ENCODE measurements at places on chromosomes 5 and 9. TPM values are rescaled to one million over a fixed set of nuclear protein-coding genes. Genes with fewer than 3 reads are reported as not detected.

GRCh38 chr9:105858877-105859276 is 164.5 kb downstream of the TMEM38B start:
- no peak for DNase-seq
- peaks cover 4% of the 10 kb centered on the region for H3K27me3 ChIP-seq

GRCh38 chr5:111694133-111694532 is 62.9 kb downstream of the NREP start:
- H3K27me3 ChIP-seq: no peaks in the 10 kb centered on the region
- H3K4me1 ChIP-seq: peaks cover 31% of the 10 kb centered on the region
- peak; percentile 76 for DNase-seq
- H3K4me3 ChIP-seq: no peak overlapping the region

- peaks cover 28% of the 10 kb centered on the region for H3K4me1 ChIP-seq
- H3K27ac ChIP-seq: peak overlapping the region; percentile 76
- H3K27me3 ChIP-seq: peaks cover 4% of the 10 kb centered on the region
- DNase-seq: no peak
These were observed 90.2 kb upstream of the CACNA1B start for GRCh38 chr9:137787381-137787780.

GRCh38 chr5:43750809-43751208 is 147.8 kb downstream of the NNT start:
- no peak overlapping the region for H3K4me3 ChIP-seq
- H3K4me1 ChIP-seq: no peaks in the 10 kb centered on the region
- DNase-seq: no peak
- H3K27ac ChIP-seq: no peak overlapping the region
- peaks cover 2% of the 10 kb centered on the region for H3K27me3 ChIP-seq

GRCh38 chr9:81798606-81799005 is 109.3 kb upstream of the TLE1 start:
- H3K27me3 ChIP-seq: no peaks in the 10 kb centered on the region
- peaks cover 30% of the 10 kb centered on the region for H3K4me1 ChIP-seq
- no peak for DNase-seq
- H3K36me3 ChIP-seq: no peaks in the 10 kb centered on the region
- H3K4me3 ChIP-seq: no peak overlapping the region
- H3K27ac ChIP-seq: no peak overlapping the region

DNA sequence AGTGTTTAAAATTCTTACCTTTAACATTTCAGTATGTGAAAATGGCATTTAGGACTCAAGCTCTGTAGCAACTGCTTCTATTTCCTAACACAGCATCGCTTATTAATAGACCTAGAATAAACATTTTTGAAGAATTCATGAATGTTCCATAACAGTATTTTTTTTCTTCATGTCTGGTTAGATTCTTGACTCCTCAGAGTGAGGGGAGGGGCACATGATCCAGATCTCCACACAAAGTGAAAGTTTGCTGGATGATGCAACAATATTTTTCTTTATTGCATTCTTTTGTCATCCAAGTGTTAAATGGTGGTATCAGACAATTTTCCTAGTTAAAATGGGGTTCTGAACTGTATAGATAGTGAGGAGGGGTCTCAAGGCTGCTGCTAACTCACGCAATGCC is 130.8 kb upstream of the MAN2A1 start:
- H3K27ac ChIP-seq: no peak overlapping the region
- H3K4me3 ChIP-seq: no peak overlapping the region
- H3K4me1 ChIP-seq: no peaks in the 10 kb centered on the region
- H3K27me3 ChIP-seq: no peaks in the 10 kb centered on the region
- no peak for DNase-seq

- H3K27ac ChIP-seq: no peak overlapping the region
- H3K4me1 ChIP-seq: no peaks in the 10 kb centered on the region
- peaks cover 31% of the 10 kb centered on the region for H3K27me3 ChIP-seq
- H3K36me3 ChIP-seq: no peaks in the 10 kb centered on the region
- DNase-seq: no peak
These were observed 596 bp downstream of the ENTREP1 start for GRCh38 chr9:69325409-69326212.

DNA sequence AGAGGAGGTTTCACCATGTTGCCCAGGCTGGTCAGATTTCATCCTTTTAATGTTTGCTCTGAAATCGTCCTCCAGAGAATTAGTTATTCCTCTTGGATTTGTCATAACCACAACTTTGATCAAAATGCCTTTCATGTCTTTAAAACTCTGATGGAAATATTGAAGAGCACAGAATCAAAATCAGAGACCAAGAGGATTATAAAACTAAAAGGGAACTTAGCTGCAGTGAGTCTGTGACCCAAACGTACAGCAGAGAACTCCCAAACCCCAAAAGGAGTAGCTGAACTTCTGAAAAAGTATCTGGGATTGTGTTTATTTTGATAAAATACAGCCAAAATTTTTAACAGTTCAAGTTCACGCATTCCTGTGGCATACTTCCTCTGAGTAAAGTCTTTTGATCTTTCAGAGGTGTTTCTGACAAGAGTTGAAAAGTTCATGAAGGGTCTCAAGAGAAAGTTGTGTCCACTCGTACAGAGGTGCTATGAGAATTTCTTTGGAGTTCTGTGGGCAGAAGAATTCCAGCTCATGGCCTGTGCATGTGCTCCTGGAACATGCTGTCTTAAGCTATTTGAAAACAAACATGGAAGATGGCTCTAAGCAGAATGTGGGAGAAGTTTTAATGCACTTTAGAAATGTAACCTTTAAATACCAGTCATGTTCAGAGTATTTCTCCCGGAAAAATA is 124.0 kb downstream of the ESM1 start:
- peaks cover 27% of the 10 kb centered on the region for H3K36me3 ChIP-seq
- peak overlapping the region; percentile 36 for H3K4me3 ChIP-seq
- H3K27ac ChIP-seq: peak overlapping the region; percentile 32
- peaks cover 26% of the 10 kb centered on the region for H3K4me1 ChIP-seq
- H3K27me3 ChIP-seq: peaks cover 1% of the 10 kb centered on the region

DNA sequence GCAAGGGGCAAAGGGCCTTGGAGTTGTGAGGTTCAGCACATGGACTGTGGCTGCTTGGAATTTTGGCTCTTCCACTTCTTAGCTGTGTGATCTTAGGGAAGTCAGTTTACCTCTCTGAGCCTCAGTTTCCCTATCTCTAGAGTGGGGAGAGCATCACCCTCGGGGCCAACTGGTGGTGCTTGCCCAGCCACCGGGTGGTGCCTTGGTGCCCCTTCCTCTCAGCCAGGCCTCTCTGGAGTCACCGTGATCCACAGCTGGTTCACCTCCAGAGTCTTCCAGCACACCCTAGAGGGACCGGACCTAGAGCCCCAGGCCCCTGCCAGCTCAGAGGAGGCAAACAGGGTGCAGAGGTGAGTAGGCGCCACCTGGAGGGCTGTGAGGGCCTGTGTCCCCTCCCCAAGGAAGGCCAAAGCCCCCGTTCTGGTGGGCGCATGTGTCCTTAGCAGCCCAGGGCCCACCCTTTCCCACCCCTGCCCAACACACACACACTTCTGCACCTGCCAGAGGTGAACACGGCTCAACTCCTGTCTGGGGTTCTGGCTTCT is 7.7 kb downstream of the ADGRD2 start:
- no peak for DNase-seq
- peaks cover 4% of the 10 kb centered on the region for H3K36me3 ChIP-seq
- H3K27me3 ChIP-seq: peaks cover 22% of the 10 kb centered on the region
- H3K4me1 ChIP-seq: no peaks in the 10 kb centered on the region

- H3K27me3 ChIP-seq: no peaks in the 10 kb centered on the region
- peak; percentile 10 for DNase-seq
- peak overlapping the region; percentile 84 for H3K27ac ChIP-seq
- peaks cover 78% of the 10 kb centered on the region for H3K4me1 ChIP-seq
These were observed 50.8 kb downstream of the ITGA1 start for GRCh38 chr5:52838326-52839015.

- H3K27me3 ChIP-seq: no peaks in the 10 kb centered on the region
- no peaks in the 10 kb centered on the region for H3K36me3 ChIP-seq
- no peak overlapping the region for H3K27ac ChIP-seq
- no peak overlapping the region for H3K4me3 ChIP-seq
These were observed 829.6 kb downstream of the TLR4 start for GRCh38 chr9:118533850-118534249.

DNA sequence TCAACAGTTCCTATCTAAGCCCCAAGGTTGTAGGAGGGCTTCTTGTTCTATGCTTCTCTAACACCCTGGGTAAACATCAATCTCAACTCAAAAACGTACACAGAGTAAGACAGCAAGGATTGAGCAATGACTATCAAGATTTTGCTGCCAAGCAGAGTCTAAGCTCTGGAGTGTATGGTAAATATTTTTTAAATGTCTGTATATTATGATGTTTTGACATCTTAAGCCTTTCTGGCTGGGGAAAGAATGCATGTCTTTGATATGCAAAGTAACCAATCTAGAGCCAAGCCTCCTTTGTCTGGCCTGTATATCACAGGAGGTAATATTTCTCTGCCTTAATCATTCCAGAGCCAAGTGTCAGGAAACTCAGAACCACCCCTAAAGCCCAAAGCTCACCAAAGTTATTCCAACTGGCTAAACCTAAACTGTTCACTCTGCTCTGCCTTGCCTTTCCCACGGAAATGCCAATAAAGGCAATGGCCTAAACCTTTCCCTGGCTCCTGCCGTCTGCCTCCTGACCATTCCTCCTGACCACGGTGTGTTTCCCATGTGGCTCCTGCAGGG is 45.2 kb downstream of the YIPF5 start:
- peaks cover 51% of the 10 kb centered on the region for H3K4me1 ChIP-seq
- no peaks in the 10 kb centered on the region for H3K27me3 ChIP-seq
- DNase-seq: peak; percentile 22
- peaks cover 3% of the 10 kb centered on the region for H3K36me3 ChIP-seq

GRCh38 chr9:69001921-69002320 is 12.0 kb downstream of the PRKACG start:
- no peak overlapping the region for H3K4me3 ChIP-seq
- H3K4me1 ChIP-seq: no peaks in the 10 kb centered on the region
- H3K27ac ChIP-seq: no peak overlapping the region

GRCh38 chr5:150419630-150420270 is 7.0 kb upstream of the CD74 start:
- H3K36me3 ChIP-seq: no peaks in the 10 kb centered on the region
- DNase-seq: no peak
- no peak overlapping the region for H3K4me3 ChIP-seq

DNA sequence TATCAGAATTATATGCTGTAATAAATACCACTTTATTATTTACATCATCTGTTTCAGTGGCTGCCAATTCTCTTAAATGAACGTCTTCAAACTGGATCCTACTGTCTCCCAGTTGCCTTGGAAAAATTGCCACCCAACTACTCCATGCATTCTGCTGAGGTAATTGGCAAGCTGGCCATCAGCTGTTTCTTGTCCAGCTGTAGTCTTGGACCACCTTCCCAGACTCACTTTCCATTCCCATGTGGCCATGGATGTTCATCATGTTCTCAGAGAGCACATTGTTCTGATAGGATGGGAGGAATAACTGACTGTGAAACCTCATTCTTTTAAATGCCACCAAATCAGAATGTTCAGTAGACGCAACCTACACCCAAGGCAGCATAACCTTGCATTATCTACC is 157.5 kb downstream of the DOCK8 start:
- DNase-seq: no peak
- H3K36me3 ChIP-seq: no peaks in the 10 kb centered on the region
- no peaks in the 10 kb centered on the region for H3K4me1 ChIP-seq
- peaks cover 4% of the 10 kb centered on the region for H3K27me3 ChIP-seq
- no peak overlapping the region for H3K27ac ChIP-seq

- H3K27me3 ChIP-seq: peaks cover 4% of the 10 kb centered on the region
- DNase-seq: no peak
- H3K27ac ChIP-seq: no peak overlapping the region
- H3K36me3 ChIP-seq: no peaks in the 10 kb centered on the region
- no peaks in the 10 kb centered on the region for H3K4me1 ChIP-seq
These were observed 52.5 kb upstream of the ZNF608 start for GRCh38 chr5:124798890-124799289.

DNA sequence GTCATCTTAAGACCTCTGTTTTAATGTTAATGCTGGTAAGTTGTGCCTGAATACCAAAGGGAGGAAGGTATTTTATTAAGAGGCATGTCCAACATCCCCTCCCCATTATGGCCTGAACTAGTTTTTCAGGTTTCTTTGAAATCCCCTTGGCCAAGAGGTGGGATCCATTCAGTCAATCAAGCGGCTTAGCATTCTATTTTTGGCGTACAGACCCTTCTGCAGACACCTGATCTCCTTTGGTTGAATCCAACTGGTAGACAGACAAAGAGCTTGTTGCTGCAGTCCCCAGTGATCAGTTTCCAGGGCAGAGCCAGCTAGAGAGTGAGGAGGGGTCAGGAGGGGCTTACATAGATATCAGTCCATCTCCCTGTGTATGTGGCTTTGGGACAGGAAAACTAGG is 7.9 kb upstream of the KCNMB1 start:
- H3K27ac ChIP-seq: no peak overlapping the region
- H3K4me1 ChIP-seq: no peaks in the 10 kb centered on the region
- H3K36me3 ChIP-seq: no peaks in the 10 kb centered on the region
- peaks cover 2% of the 10 kb centered on the region for H3K27me3 ChIP-seq
- no peak overlapping the region for H3K4me3 ChIP-seq

DNA sequence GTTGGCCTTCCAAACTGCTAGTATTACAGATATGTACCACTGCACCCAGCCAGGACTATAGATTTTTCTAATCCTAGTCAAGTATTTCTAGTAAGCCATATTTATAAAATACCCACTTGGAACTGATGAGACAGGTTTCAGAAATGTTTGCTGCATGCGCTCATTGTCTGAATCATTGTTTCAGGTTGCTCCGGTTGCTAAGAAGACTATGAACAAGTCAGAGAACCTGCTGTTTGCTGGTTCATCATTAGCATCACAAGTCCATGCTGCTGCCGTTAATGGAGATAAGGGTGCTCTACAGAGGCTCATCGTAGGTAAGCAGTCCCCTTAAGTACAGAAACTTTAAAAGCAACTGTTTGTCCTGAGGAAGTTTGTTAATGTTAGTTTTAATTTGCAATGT is 5.3 kb downstream of the INVS start:
- peak overlapping the region; percentile 82 for H3K27ac ChIP-seq
- DNase-seq: peak; percentile 68
- H3K4me1 ChIP-seq: peaks cover 24% of the 10 kb centered on the region
- H3K27me3 ChIP-seq: no peaks in the 10 kb centered on the region
- no peaks in the 10 kb centered on the region for H3K36me3 ChIP-seq

DNA sequence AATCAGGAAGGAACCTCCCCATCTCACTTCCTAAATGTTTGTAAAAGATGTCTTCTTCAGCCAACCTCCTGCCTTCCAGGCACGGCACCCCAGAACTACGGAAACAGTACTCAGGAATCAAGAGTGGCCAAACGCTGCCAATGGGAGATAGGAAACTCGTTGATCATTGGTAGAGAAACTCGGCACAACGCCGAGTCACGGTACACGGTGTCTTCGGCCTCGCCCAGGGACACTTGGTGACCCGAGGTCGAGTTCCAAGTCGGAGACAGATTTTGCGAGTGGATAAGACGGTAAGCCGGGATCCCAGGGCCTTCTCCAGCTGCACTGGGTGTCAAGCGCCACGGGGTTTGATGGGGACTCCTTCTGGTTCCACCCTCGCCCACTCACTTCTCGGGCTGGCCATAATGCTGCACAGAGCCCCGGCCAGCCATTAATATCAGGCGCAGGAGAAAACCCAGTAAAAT is 343 bp downstream of the KIAA0825 start:
- H3K4me1 ChIP-seq: peaks cover 44% of the 10 kb centered on the region
- DNase-seq: peak; percentile 74
- H3K27me3 ChIP-seq: no peaks in the 10 kb centered on the region
- H3K36me3 ChIP-seq: no peaks in the 10 kb centered on the region
- peak overlapping the region; percentile 93 for H3K4me3 ChIP-seq

- H3K27me3 ChIP-seq: peaks cover 1% of the 10 kb centered on the region
- no peak overlapping the region for H3K4me3 ChIP-seq
- no peak overlapping the region for H3K27ac ChIP-seq
- peaks cover 36% of the 10 kb centered on the region for H3K4me1 ChIP-seq
- no peak for DNase-seq
These were observed 159.8 kb downstream of the SLF1 start for GRCh38 chr5:94778299-94778698.

The RPL12 gene
- total RNA-seq: 1,196 TPM

The TAF11L10 gene
- total RNA-seq: not detected

The MARCOL gene
- total RNA-seq: not detected

The FSD1L gene
- 3.1 TPM for total RNA-seq
